ENCODE measurements at places on chromosomes 16 and 17.

DNA sequence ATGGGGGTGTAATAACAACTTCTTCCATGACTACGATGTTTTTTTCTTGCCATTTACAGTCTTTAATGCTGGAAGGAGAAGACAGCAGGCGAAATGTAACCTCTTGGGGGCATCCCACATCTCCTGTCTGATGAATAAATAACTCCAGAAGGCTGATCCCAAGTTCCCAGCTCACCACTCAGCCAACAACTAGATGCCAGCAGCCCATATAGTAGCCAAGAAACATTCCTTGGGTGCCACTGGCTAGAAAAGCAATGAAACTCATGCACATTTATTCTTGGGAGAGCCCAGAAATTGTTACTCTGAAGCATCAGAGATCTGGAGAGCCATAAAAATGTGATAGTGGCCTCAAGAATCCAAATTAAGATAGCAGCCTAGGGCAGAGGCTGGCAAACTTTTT, 22.7 kb upstream of the TMEM101 start:
- no peak for DNase-seq

DNA sequence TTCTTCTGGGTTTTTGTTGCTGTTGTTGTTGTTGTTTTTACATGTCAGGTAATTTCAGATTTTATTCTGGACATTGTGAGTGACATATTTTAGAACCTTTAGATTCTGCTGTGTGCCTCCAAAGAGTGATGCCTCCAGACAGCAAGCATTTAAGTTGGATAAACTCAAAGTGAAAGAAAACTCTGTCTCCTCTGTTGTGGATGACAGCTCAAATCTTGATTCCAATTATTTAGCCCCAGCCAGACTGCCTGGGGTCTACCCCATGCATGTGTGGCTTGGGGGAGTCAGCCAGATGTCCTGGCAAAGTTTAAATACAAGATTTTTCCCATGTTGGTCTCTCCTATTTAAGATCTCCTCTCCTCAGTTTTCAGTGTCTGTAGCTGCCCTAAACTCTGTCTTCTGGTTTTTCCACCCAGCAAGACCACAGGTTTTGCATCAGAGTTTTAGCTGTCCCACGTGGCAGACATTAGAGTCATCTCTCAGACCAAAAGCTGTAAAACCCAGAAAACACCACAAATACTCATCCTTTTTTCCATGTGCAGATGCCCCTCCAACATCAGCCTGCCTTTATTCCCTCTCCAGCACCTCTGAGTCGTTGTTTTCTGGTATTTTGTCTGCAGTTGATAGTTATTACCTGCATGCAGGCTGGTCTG, 19.4 kb upstream of the ZNF469 start:
- DNase-seq: no peak

GRCh38 chr17:77848257-77848656, 110.2 kb upstream of the TNRC6C start:
- no peak for DNase-seq

DNA sequence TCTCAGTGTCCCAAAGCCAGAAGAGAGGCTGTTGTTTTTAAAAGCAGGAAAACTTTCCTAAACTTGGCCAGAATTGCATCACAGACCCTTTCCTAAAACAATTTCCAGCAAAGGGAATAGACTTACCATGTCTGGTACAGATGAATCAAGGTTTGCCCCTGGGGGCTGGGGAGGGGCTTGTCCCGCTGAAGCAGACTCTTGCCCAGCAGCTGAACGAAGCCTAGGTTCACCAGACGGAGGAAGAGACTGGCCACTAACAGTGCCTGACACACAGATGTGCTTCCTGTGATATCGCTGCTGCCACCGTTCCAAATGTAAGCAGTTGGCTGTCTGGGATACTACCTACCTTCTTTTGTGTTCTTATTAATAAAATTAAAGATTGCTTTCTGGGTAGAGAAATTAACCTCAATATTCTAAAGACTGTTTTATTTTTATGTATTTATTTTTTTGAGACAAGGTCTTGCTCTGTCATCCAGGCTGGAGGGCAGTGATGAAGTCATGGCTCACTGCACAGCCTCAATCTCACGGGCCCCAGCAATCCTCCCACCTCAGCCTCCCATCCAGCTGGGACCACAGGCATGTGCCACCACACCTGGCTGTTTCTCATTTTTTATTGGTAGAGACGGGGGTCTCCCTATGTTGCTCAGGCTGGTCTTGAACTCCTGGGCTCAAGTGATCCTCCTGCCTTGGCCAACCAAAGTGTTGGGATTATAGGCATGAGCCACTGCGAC, 13.5 kb downstream of the PRCD start:
- DNase-seq: no peak

GRCh38 chr16:85598141-85598540, 15.0 kb upstream of the GSE1 start:
- no peak for DNase-seq

GRCh38 chr17:63701868-63702720, 2.2 kb upstream of the LIMD2 start:
- DNase-seq: no peak

Measured in NCI-H187 treated with DMSO at 0.1 percent for 48 hours (cell line).